ENCODE measurements at places on chromosomes 7 and 10.

GRCh38 chr7:117176206-117176605, 146.7 kb downstream of the WNT2 start:
- no peak for DNase-seq

DNA sequence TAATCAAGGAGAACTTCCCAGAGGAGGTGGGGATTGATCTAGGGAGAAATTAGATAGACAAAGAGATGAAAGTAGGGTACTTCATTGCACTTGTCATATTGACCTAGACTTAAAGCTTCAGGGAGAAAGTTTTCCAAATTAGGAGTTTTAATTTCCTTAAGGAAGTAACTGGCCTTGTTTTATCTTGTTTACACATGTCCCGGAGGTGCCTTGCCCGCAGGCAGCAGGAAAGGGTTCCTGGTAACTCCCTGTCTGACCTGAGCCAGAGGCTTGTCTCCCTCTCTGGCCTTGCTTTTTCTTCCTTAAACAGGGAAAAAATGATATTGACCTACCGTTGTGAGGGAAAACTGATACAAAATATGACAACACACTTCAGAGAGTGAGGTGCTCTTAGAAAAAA, 181.6 kb downstream of the EVX1 start:
- DNase-seq: no peak

- no peak for DNase-seq
Measured at GRCh38 chr7:145252031-145252430, 416.2 kb upstream of the TPK1 start.

GRCh38 chr10:58731276-58731675, 218.6 kb downstream of the BICC1 start:
- DNase-seq: no peak

DNA sequence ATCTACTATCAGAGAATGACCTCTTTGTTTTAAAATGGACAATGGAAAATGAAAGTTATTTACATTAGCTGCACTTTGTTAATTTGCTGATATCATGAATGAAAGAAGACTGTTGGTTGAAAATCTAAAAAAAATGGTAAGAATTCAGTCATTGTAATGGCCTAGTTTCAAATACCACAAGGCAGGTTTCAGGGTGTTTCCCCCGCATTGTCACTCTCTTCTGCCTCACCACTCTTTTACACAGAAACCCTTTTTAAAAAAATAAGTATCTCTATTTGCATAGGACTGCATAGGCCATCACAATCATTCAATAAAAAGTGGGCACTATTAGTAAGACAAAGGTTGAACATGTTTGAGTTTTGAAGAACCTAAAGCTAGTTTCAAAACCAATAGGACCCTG, 737.1 kb downstream of the INHBA start:
- no peak for DNase-seq

GRCh38 chr7:8443576-8444467, 10.4 kb downstream of the NXPH1 start:
- DNase-seq: no peak

- no peak for DNase-seq
Measured at GRCh38 chr10:60433684-60434083, 44.0 kb upstream of the ANK3 start.

DNA sequence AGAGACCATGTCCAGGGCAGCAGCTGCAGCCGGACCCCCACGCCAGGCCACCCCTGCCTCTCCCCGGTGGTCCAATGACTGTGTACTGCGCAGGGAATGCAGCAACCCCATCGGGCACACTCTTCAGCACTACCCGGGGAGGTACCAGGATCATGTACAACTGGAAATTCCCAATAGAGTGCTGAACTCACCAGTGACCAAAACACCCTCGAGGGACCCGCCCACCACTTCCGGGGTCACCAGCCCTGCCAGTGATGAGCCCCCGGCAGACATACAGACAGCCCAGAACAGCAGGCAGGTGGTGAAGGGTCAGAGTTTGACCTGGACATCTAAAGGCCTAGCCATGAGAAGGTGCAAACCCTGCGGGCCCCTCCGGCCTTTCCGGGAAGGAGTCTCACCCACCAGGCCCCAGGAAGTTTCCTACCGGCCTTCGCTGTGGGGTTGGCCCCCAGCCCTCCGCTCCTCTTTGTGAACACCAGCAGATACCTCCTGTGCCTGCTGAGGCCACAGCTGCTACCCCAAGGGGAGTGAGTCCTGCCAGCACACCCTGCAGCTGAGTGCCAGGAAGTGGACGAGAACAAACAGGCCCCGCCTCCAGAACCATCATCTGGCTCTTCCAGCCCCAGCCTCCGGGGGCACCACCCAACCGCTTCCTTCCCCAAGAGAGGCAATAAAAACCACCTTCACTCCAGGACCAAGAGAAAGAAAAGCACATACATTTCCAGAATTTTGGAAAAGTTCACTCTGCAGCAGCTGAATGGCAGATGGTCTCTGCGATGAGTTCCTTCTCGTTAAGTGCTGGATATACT, 5.0 kb upstream of the ANKRD61 start:
- DNase-seq: peak; percentile 41

DNA sequence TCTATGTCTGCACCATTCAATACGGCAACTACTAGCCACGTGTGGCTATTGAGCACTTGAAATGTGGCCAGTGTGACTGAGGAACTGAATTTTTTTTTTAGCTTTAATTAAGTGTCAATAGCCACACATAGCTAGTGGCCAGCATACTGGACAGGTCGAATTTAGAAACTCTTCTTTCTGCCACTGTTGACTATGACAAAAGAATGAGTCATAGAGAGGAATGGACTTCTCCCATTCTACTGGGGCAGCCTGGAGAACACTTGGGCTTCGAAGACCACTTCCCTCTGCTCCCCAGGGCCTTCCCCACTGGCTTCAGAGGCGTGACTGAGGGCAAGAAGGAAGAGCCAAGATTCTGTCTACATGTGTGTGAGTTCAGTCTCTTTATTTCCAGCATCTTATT, 137.5 kb downstream of the SNX10 start:
- DNase-seq: no peak

GRCh38 chr7:41459183-41459582, 243.7 kb downstream of the INHBA start:
- DNase-seq: no peak

DNA sequence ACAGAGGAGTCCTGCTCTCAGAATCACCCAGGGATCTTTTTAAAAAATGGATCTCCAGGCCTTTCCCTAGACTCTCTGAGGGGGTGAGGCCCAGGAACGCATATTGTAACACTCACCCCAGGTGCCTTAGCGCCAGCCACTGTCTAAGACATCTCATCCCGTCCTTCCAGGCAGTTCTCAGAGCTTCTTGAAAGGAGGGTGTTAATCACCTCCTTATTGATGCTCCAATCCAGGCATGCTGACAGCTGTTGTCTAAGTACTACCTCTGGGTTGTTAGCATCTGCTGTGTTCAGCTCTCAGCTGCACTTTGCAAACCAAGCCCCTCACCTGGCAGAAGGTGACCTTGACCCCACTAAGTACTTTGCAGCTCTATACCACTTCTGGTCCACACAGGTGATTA, 36.0 kb downstream of the KIAA1549 start:
- no peak for DNase-seq

DNA sequence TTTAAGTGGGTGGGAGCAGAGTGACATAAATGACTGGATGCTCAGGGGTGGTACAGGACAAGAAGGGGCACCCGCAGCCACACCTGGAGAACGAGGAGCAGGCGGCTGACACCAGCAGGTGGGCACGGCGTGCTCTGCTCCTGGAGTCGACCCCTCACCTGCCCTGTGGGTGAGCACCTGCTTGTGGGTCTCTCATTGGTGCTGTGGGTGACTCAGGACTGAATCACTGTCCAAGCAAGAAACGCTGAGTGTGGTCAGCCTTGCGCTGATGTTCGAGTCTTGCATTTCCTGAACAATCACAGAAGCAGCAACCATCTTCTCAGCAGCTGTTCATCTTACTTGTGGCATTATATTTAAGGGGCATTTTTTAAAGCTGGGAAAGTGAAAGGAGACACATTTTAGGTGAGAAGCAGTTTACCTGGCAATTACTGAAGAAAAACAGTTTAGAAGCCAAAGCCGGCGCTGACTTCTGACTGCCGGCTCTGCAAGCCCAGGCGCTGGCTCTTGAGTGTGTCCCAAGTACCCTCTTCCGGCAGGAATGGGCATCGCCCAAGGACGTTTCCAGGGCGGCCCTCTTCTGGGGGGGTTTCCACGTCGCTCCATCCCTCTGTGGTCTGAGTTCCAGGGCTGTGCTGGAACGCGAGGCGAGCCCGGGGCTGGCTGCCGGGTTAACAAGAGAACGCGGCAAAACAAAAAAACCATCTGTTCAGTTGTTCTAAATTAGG, 145.2 kb upstream of the PFKP start:
- no peak for DNase-seq

GRCh38 chr7:112282476-112283188, 76.1 kb downstream of the ZNF277 start:
- DNase-seq: no peak

All from activated T-helper 1 cell treated with anti-CD3 and anti-CD28 coated beads, Interleukin-2, amount 50 U/mL, for 16 hours (primary cell).